ENCODE measurements at places on chromosomes 4 and X.
A peak's percentile ranks its signal among the peaks of the same experiment; 100 is the strongest.

DNA sequence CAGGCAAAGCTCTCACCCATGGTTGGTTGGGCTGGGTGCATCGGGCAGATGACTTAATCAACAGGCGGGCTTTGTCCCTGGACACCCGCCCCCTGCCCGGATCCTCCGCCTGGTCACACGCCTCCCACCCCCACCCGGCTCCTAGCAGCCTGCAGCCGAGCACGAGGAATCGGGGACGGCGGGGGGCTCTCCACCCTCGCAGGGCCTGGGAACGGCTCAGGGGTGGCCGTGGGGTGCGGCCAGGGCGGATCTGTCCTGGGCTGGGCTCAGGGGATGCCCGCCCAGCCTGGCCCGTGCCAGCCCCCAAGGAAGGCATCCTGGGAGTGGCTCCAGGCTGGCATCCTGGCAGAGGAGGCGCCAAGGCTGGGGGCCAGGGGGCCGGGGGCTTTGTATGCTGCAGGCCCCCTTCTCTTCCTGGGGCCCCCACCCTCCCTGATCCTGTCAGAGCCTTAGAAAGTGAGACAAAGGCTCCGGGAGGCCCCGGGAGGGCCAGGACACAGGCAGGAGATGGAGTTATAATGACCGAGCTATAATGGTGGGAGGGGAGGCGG is 32.5 kb upstream of the FGFR3 start:
- DNase-seq, result no peak

DNA sequence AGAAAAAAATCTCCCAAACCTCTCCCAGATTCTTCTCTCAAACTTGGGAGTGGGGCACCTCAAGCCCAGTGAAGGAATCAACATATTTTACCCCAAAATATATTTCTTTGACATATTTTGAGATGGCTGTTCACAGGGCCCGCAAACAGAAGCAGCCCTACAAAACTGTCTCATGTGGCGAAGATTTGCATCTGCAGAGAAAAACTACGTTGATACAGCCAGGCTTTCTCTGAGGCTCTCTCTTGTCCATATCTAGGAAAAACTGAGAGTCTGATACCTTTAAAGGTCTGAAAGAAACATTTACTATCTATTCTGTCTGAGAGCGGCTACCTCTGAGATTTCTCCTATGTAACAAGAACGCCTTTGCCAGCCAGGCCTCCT is 23.3 kb upstream of the TMSB4X start:
- DNase-seq, result no peak

DNA sequence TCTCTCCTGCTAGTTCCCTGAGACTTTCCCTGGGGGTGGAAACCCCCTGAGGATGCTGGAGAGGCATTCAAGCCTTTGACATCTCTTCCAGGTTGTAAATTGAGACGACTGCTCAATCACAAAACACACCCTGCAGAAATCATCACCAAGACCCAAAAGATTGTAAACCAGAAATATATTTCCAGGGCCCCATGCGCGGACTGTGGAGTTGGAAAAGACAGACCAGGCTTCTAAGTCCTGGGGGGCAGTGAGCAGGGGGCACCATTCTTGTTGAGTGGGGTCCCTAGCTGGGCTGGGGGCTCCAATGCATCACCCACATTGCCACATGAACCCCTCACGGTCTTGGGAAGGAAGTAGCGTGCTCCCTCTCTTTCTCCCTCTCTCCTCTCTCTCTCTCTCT is 87.9 kb upstream of the C4orf50 start:
- no peak for DNase-seq

DNA sequence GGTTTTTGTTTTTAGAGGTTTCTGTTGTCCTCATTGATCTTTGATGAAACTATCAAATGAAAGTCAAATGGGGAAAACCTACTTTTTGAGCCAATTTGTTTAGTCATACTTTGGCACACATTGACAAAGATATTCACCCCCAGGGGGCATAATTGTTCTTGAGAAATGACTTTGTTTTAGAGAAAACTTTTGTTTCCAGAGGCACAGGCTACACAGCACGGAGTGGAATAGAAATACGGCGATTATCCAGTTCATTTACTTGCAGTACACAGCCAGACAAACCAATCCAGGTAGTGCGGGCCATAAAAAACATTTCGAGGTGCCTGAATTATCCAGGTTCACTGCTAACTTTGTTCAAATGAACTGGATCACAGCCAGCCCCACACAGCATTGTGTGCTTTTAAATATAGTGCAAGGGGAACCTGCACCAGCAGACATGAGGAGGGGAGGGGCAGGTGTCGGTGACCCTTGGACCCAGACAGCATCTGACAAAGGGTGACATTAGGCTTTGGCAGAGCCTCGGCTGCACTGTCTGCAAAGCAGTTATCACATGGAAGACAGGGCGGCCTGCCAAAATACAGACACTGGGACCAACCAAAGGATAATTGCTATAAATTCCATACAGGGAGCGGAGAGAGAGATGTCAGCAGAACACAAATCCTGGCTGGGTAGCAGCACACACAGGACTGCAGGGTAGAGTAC is 179.6 kb upstream of the NOCT start:
- DNase-seq, result peak; percentile 4

- DNase-seq, result peak; percentile 52
Observed at GRCh38 chr4:85747882-85748491, 273.0 kb downstream of the ARHGAP24 start.

- no peak for DNase-seq
Observed at GRCh38 chr4:8657381-8658088, 65.0 kb downstream of the CPZ start.

Measured in NCI-H1436 treated with DMSO at 0.1 percent for 48 hours (cell line).